ENCODE measurements at places on chromosomes 4 and X. TPM values are rescaled to one million over a fixed set of nuclear protein-coding genes. Genes with fewer than 3 reads are reported as not detected.

- no peaks in the 10 kb centered on the region for H3K36me3 ChIP-seq
- H3K4me1 ChIP-seq, result no peaks in the 10 kb centered on the region
- H3K27me3 ChIP-seq, result no peaks in the 10 kb centered on the region
- DNase-seq, result no peak
- H3K4me3 ChIP-seq, result no peak overlapping the region
These were observed 536.8 kb upstream of the GALNT7 start for GRCh38 chr4:172631832-172632231.

DNA sequence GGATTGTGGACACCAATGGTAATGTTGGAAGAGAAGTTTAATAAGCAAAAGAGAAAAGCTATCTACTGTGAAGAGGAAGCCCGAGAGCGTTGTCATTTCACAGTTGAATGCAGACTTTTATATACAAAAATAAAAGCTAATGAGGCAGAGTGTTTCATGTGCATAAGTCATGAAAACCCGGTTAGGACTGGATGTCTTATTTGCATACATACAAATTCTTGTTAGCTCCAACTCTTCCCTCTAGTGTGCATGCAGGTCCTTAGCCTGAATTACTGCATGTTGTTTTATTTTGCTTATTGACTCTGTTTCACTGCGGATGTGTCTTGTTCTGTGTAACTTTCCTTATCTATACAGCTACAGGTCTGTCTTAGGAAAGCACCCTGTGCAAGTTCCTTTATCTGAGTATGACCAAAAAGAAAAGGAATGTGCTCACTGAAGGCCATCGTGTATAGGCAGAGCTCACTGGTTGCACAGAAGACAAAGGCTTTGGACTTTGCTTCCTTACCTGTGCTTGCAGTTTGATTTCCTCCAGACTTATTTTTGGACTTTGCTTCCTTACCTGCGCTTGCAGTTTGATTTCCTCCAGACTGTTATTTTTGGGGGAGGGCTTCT is 25.1 kb upstream of the UGT2B11 start:
- no peak overlapping the region for H3K27ac ChIP-seq
- no peaks in the 10 kb centered on the region for H3K4me1 ChIP-seq
- H3K27me3 ChIP-seq, result no peaks in the 10 kb centered on the region
- no peak for DNase-seq

The BTC gene
- 7.7 TPM for total RNA-seq

The CORIN gene
- total RNA-seq, result 0.11 TPM

DNA sequence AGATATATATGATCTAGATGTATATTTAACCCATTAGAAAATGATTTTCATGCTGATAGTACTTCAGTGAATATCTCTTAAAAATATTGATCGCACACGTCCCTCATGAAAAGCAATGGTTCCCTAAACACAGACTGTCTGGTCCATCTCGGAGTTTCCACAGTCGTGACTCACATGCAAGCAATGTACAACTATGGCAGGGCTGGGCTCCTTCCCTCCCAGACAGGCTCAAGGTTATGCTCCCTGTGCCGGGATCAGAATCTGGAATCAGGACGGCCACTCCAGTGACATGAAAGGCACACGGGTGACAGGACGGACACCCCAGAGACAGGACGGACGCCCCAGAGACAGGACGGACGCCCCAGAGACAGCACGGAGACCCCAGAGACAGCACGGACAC is 40.2 kb upstream of the PPP2R3B start:
- no peak overlapping the region for H3K27ac ChIP-seq
- no peaks in the 10 kb centered on the region for H3K4me1 ChIP-seq
- no peaks in the 10 kb centered on the region for H3K27me3 ChIP-seq
- DNase-seq, result no peak
- H3K4me3 ChIP-seq, result no peak overlapping the region
- no peaks in the 10 kb centered on the region for H3K36me3 ChIP-seq

Measured in thyroid gland (tissue), 4 donors.